Vagina (tissue), 2 donors: ENCODE measurements at places on chromosomes 6 and 20.

DNA sequence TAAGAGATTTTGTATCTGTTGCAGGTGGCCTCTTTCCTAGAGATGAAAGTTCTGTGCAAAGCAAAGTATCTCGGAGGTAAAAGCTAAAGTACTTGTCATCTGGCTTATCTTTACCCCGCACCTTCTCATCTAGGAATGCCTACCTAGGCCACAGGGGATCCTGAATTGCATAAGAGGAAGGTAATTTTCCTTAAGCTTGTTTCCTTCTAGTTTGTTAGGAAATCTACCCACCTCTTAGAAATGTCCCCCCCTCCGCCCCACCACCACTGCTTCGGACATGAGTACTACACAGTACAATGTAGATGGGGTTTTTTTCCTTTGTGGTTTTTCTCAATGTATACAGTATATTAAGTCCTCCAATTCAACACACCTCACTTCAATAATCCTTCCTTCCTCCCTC, 21.5 kb downstream of the FOXC1 start:
- no peak for DNase-seq

- no peak for DNase-seq
Measured at GRCh38 chr20:56428881-56429280, 16.8 kb downstream of the CASS4 start.

GRCh38 chr6:73391675-73392074, 3.0 kb upstream of the DDX43 start:
- DNase-seq: no peak

- DNase-seq: no peak
Measured at GRCh38 chr20:13212750-13213149, 8.3 kb upstream of the ISM1 start.

DNA sequence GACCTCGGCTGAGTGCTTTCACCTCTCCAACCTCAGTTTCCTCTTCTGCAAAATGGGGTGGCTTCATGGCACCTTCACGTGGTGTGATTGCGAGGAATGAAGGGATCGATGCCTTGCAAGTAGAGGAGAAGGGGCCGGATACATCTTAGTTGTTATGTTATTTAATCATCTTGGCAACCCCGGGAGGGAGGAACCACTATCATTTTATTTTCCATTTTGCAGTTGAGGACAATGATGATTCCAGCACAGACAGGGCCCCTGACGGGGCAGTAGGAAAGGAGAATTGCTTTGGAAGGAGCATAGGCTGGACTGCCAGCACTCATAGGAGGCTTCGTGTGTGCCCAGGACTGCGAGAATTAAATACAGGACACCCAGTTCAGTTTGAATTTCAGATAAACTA, 2.5 kb upstream of the PMEPA1 start:
- DNase-seq: no peak
